Effector CD8-positive, alpha-beta T cell (primary cell): ENCODE measurements at places on chromosomes 12 and 14.

DNA sequence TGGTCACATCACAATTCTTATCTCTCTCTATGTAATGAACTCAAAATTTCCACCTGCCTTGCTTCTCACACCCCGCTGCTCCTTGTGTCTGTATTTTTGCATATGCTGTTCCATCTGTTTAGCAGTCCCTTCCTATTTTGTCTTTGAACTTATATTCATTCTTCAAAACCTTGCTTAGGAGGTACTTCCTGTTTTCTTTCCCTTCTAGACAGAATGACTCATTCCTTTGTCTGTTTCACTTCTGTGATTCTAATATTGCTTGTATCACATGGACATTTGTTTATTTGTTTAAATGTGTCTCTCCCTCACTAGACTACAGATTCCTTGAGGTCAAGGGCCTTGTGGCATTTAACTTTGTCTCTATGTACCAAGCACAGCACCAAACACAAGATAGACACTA lies 424.2 kb downstream of the ETNK1 start:
- DNase-seq, result no peak

GRCh38 chr14:94046696-94047250 lies 20.6 kb downstream of the OTUB2 start:
- DNase-seq, result no peak

- no peak for DNase-seq
Observed at GRCh38 chr12:131264635-131265034, 310.9 kb downstream of the ADGRD1 start.

- DNase-seq, result no peak
Observed at GRCh38 chr12:80815351-80815750, 98.6 kb downstream of the MYF5 start.

DNA sequence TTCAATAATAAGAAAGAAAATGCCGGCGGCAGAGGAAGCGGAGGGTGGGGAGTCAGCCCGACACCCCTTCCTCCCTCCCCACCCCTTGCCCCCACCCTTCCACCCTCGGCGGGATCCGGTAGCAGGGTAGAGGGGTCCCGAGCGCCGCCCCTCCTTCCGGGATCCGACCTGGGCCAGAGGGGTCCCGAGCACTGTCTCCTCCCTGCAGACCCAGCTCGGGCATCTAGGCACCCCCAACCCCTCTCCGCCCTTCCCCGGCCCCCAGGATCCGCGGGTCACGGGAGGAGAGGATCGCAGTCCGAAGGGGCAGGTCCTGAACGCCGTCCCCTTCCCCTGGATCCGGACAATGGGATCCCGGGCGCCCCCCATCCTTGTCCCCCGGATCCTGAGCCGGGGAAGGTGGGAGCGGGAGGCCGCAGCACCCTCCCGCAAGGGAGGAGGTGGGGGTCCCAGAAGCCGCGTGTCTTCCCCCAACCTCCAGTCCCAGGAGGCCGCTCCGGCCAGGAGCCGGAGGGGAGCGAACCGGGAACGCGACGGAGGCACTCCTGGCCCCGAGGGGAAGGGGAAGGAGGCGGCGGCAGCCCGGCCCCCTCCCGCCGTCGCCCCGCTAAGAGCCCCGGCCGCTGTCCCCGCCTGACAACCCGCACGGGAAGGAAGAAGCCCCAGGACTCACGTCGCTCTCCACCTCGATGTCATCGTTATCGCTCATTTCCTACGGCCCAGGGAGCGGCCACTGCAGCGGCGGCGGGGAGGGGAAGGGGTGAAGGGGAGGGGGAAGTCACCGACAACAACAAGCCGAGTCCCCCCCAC lies 481 bp downstream of the MAX start:
- DNase-seq, result peak; percentile 48

GRCh38 chr14:70642303-70643235 lies 853 bp downstream of the TTC9 start:
- DNase-seq, result peak; percentile 10

- DNase-seq, result no peak
Observed at GRCh38 chr12:100858656-100859055, 64.1 kb downstream of the ANO4 start.

- no peak for DNase-seq
Observed at GRCh38 chr14:52325126-52325525, 11.0 kb downstream of the PTGER2 start.

DNA sequence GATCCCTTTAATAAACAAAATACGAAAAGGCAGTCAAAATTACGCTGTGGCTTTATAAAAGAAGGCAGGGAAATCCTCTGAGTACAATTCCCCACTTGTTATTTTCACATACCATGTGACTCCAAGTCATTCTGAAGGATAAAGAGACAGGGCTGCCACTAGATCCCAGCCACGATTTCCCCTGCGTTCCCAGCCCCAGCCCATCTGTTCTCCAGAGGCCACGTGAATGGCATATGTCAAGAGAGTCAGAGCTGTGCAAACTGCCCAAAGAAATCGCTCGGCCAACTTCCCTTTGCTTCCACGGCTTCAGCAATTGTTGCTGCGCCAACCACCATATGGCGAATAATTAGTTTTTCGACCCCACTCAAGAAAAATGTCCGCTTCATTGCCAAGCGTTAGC lies 161.3 kb downstream of the C12orf42 start:
- DNase-seq, result no peak

GRCh38 chr12:126704609-126705008 lies 1562.4 kb upstream of the TMEM132C start:
- DNase-seq, result no peak

- no peak for DNase-seq
Observed at GRCh38 chr12:11705010-11705409, 55.5 kb downstream of the ETV6 start.

GRCh38 chr14:77344377-77344996 lies 23.7 kb downstream of the GSTZ1 start:
- DNase-seq, result no peak

- DNase-seq, result no peak
Observed at GRCh38 chr12:89468648-89469326, 55.8 kb downstream of the GALNT4 start.

GRCh38 chr12:76694369-76694768 lies 69.5 kb upstream of the ZDHHC17 start:
- no peak for DNase-seq

GRCh38 chr12:96045566-96045965 lies 10.2 kb upstream of the LTA4H start:
- DNase-seq, result no peak

GRCh38 chr12:1531654-1532374 lies 62.6 kb downstream of the FBXL14 start:
- no peak for DNase-seq

- DNase-seq, result no peak
Observed at GRCh38 chr14:83290447-83290846, 1756.8 kb upstream of the SEL1L start.

GRCh38 chr14:105374389-105374788 lies 23.9 kb upstream of the TEX22 start:
- DNase-seq, result no peak

DNA sequence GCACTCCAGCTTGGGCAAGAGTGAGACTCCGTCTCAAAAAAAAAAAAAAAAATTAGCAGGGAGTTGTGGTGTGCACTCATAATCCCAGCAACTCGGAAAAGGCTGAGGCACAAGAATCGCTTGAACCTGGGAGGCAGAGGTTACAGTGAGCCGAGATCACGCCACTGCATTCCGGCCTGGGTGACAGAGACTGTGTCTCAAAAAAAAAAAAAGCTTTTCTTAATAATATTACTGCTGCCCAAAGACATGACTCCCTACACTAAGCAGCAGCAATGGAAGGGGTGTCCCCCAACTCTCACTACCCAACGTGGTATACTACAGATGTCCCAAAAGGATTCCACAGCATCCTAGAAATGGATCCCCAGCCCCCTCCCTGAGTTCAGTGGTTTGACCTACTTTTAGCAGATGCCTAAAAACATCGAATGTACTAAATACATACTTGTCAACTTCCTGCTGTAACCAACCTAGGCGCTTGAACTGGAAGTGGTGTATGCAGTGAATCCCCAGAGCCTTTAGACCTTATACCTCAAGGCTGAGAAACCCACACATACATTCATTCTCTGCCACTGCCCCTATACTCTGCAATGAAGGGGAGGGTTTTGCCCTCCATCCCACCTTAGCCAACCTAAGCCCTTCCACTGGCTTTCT lies 8.5 kb upstream of the FKBP11 start:
- DNase-seq, result no peak

GRCh38 chr12:98754095-98754494 lies 109.0 kb downstream of the APAF1 start:
- no peak for DNase-seq

DNA sequence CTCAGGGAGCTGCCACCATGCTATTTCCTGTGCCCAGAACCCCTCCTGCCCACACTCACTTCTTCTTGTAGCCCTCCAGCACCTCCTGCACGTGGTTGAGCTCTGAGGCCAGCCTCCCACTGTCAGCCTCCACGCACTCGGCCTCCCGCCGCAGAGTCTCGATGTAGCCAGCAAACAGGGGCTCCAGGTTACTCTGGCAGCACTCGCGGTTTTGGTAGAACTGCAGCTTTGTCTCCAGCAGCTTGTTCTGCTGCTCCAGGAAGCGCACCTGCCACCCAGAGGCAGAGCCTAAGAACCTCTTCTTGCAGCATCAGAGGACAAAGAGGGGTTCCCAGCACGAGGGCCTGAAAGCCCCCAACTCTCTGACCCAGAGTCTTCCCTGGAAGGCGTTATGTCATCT lies 2.1 kb downstream of the KRT83 start:
- DNase-seq, result no peak

GRCh38 chr12:30825341-30825740 lies 70.6 kb upstream of the CAPRIN2 start:
- DNase-seq, result no peak

DNA sequence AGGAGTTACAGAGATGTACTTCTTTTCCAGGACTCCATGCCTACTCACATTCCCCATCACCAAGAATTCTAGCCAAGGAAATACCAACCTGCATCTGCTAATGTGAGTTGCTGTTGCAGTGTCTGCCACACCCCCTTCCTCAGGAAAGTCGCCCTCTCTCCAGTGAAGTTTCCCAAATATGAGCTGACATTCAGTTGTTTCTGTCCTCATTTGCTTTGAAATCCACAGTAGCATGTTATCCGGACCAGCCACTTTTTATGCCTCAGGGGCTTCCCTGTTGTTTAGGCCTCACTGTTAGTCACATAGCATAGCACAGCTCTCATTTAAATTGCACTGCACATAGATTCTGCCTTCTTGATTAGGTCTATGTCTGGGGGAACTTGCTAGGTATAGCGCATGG lies 212.4 kb downstream of the EGLN3 start:
- DNase-seq, result no peak

- no peak for DNase-seq
Observed at GRCh38 chr12:108099073-108099472, 30.0 kb upstream of the WSCD2 start.
